NCI-H526 treated with DMSO at 0.1 percent for 48 hours (cell line): ENCODE measurements at places on chromosomes 2 and 18.

DNA sequence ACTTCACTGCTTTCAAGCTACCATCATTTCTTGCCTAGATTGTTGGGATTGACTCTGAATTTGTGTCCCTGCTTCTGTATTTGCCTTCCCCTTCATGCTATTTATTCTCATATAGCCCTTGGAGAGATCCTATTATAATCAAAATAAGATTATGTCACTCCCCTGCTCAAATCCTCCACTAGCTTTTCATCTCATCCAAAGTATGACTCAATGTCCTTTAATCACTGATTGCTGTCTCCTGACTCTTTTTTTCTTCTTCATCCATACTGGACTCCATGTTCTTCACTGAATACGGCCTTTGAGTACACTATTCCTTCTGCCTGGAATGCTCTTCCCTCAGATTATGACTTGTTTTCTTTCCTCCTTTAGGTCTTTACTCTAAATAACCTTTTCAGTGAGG, 5.0 kb downstream of the RBKS start:
- DNase-seq = no peak

DNA sequence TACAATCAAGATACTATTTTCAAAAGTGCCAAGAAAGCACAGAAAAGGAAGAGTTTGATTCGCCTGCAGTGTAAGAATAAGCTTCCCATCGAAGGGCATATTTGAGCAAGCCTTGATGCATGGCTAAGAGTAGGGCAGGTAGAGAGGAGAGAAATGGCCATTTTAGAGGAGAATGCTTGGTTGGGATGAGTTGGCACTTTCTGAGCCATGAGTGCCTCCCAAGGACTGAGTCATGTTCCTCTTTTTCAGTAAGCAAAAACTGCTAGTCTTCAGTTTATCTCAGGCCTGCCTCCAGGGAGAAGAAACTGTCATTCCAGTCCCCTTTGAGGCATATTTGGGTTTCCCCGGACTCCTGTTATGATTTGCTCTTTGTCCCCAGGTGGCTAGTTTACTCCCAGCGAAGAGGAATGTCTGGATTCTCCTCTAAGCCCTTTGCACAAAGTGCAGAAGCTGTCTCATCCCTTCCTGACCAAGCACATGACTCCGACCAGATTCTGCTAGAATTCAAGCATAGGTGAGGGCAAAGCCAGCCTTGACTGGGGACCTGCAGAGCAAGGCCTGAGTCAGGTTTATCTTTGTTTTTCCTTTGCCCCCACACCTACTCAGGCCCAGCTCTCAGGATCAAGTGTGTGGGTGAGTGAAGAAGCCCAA, 115.2 kb downstream of the TTC32 start:
- DNase-seq = no peak

DNA sequence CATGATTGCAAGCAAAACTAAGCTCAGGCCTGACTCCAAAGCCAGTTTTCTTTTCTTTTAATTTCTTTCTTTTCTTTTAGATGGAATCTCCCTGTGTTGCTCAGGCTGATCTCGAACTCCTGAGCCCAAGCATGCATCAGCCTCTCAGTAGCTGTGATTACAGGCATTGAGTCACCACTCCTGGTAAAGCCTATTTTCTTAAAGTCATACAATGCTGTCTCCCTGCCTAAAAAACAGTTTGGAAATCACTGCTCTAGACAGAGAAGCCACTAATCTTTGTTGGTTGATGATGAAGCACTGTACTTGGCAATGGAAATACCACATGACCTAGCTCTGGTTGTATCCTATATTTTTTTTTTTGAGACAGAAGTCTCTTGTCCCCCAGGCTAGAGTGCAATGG, 33.1 kb upstream of the ZNF532 start:
- no peak for DNase-seq

DNA sequence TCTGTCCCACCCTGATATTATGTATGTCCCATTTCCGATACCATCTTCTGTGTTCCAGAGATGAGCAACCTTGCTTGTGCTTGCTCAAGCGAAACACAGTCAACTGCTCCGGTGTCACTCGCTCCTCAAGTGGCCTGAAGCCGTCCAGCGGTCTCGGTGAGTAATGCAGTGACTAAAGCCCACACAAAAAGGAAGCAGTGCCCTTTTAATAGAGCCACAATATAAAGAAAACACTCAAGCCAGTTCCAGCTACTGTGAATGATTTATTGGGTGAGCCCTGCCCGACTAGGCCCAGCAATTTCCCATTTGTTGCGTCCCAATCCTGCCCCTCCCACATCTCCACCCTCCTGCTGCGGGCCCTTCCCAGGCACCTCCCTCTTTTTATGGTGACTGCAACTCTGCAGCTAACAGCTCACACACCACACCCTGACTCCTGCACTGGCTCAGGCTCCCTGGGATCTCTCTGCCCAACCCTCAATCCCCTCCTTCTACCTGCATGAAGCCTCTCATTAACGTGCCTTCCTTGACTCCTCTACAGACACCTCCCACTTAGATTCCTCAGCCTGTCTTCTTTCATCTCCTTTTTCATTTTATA, 44.2 kb upstream of the DSC1 start:
- no peak for DNase-seq

GRCh38 chr2:108635630-108636354, 83.5 kb upstream of the RANBP2 start:
- DNase-seq = no peak

GRCh38 chr2:8575038-8575833, 106.6 kb upstream of the ID2 start:
- peak; percentile 27 for DNase-seq

DNA sequence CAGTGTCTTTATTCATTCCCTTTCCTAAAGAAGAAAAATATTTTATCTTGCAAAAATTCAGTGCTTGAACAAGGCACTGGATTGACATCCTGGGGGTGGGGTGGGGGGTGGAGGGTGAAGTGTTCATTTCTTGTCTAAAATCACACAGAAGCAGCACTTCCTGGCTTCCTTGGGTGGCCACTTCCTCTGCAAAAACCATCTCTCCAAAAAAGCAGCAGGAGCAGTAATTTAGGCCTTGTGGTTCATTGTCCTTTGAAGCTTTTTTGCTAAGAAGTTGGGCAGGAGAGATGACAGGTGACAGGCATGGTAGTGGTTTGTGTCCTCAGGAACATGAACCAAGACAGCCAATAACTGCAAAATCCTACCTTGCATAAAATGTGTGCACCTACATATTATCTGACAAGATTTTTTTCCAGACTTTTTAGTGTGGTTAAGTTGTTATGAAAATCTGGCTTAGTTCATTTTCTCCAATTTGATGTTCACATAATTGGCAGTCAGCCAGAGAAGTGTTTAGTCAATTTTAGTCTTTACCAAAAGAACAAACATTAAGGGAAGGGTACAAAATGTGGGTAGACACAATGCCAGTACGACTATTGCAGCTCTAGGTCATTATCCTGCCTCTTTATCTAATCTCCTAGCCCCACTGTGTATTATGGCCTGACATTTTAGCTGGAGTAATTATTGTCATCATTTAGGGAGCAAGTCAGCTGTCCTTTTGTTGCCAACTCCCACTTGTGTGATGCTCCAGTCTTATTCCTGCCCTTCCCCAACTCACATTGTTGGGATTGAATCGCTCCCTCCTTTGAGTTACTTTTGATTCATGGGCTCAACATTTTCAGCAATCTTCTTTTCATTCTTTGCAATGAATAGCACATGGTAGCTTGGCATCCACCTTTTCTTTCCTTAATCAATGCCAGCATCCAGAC, 177.2 kb downstream of the MYO3B start:
- no peak for DNase-seq

DNA sequence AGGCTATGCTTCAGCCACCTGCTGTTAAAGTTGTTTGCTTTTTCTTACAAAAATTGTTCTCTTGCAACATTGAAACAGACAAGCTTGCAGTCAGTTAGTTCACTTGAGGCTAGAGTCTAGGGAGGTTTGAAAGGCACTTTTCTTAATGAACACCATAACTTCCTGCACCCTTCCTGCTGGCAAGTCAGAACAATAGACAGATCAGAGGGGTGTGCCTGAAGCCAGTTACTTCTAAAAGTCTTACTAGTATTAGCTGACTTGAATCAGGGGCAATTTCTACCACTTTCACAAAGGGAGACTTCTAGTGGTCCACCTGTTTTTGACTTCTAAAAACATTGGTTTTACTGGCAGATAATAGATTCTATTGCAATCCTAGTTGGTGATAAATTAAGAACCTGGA, 367.4 kb upstream of the CDH20 start:
- no peak for DNase-seq

- DNase-seq = no peak
These were observed 2.9 kb upstream of the SEMA4C start for GRCh38 chr2:96872591-96873349.

DNA sequence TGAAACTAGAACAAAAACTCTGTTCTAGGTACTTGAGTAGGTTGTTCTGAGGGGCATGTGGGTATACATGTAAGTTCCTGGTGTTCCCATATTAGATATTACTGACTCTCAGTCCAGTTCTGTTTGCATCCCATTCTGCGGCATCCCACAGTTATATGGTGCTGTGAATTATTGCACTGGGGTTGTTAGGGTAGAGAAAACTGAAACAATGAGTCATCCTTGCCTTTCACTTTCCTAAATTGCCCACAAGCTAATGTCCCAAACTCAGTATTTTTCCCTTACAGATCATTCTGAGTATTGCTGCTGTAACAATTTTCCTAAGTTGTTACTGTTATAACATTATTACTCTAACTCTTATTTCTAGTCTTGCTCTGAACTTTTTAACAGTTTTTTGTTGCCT, 3.0 kb downstream of the WDR75 start:
- DNase-seq = no peak

DNA sequence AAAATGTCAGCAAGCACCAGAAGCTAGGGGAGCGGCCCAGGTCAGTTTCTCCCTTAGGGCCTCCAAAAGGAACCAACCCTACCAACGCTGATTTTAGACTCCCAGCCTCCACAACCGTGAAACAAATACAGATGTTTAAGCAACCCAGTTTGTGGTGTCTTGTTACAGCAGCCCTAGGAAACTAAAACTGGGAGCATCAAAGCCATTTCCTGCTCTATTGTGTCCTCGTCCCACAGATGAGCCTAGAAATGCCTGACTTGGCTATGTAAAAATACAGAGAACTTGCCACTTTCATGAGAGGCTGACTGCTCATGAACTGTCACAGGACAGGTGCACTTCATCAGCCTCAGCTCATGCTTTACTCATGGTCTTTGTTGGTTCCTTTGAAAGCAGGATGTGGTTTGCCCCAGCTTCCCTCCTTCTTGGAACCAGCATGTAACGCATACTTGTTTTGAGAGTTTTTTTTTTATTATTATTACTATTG, 97.6 kb upstream of the SLC39A10 start:
- DNase-seq = no peak
